HEK293T (cell line): ENCODE measurements at places on chromosomes 11 and 22.

DNA sequence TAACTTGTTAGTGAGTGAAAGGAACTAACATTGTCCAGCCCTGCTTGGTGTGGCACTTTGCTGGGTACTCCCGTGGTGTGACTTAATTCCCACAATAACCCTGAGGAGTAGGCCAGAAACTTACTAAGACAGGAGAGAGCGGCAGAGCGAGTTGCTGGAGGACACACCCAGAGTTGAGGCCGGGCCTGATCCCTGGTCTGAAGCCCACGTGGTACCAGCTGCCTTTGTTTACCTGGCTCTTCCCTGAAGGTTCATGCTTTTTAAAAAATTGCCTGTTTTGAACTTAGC is 594 bp downstream of the MPST start:
- DNase-seq: peak; percentile 56

DNA sequence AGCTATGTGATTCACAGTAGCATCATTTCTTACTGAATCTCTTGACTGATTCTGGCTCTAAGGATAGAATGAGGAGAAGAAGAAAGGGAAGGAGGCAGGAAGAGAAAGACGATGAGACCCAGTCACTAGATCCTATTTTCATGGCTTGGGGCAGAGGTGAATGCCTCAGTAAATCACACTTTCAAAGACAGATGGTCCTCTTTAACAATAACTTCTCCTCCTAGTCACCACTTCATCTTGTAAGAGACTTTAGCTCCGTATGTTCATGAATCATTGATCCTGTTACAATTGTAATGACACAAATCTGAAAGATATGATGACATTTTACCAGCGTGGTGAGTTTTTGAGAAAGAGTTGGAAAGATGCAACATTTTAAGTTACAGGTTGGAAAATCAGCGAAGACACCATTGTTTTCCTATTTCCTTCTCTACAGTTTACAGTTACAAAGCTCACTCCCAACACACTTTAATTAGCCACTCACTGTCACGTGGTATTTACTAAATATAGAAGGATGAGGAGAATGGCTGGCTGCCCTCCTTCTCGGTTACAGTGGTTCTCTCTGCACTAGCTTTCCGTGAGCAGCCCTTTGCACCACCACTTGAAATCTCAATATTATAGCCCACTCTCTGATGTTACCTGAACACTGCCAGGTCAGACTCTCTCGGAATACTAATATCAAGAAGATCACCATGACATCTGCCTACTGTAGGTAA is 205.8 kb downstream of the CADM1 start:
- DNase-seq: no peak

GRCh38 chr22:28882878-28883656 is at the start of gene ZNRF3:
ZNRF3 (plus strand) TSS chr22:28883572; CDS start chr22:28883767, 195 bp downstream.
- DNase-seq: peak; percentile 99

GRCh38 chr11:45670386-45671135 is 5.1 kb upstream of the CHST1 start:
- no peak for DNase-seq

- no peak for DNase-seq
These were observed 13.4 kb downstream of the NFAM1 start for GRCh38 chr22:42418811-42419242.

- no peak for DNase-seq
These were observed 156.8 kb downstream of the NAV2 start for GRCh38 chr11:19869466-19869865.
